8988T (cell line): ENCODE measurements at places on chromosomes 12 and 14.

DNA sequence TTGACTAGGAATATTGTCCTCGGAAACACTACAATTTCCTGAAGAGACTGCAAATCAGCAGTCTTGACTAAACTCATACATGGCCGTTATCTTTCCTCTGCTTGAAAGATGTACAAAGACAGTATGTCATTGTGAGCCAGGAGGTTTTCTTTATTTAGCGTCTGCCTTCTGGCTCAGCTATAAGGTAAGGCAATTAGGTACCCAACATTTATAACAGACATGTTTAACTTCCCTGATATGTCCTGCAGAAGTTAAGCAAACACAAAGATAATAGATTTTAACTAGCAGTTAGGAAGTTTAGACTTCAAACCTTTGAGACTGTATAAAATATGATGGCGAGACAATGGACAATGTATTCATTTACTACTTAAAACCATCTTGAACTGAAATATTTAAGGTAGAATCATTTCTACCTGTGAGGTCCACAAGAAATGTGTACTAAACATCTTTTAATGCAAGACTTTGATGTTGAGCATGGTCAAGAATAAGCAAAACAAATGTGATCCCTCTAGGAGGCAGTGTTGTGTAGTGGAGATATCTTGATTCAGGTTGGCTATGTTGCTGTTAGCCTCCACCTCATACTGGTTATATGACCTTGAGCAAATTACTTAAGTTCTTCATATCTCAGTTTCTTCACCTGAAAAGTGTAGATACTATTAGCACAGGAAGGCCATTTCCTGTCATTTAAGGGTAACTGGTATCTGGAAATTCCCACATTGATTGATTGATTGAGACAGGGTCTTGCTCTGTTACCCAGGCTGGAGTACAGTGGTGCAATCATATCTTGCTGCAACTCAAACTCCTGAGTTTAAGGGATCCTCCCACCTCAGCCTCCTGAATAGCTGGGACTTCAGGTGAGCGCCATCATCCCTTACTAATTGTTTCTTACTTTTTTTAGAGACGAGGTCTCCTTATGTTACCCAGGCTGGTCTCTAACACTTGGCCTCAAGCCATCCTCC lies 96.3 kb upstream of the EEA1 start:
- no peak for DNase-seq

- DNase-seq = no peak
Observed at GRCh38 chr12:52767020-52767379, 10.1 kb downstream of the KRT76 start.

DNA sequence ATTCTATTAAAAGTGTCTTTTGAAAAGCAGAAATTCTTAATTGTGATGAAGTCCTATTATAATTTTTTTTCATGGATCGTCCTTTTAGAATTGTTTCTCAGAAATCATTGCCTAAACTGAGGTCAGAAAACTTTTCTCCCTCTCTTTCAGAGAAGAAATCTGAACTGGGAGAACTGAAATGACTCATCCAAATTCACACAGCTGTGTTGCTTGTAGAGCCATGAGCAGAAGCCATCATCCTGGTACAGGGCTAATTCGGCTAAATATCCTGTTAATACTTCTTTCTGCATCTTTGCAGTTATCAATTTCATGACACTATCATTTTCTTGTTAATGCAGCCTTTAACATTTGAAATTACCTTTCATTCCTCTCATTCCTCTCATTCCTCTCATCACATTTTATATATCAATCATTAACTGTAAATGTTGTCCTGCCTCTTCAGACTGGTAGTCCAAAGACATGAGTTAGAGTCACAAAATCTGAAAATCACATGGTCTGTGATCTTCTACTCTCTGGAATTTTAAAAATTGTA lies 15.5 kb downstream of the SLC15A5 start:
- DNase-seq = no peak

DNA sequence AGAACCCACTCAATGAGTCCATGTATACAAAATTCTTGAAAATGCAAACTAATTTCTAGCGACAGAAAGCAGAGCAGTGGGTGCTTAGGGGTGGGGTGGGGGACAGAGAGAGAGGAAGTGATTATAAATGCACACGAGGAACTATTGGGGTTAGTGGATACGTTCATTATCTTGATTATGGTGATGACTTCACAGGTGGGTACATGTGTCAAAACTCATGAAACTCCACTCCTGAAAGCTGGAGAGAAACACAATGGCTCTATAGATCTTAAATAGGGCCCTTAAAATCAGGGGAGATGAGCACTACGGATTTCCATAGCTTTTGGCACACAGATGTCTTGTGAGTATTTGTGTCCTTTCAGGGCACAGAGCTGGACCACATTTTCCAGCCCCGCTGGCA lies 59.9 kb downstream of the STON2 start:
- DNase-seq = no peak

- peak; percentile 14 for DNase-seq
Observed at GRCh38 chr14:56118611-56119181, 485 bp downstream of the PELI2 start.
